ENCODE measurements at places on chromosomes 1 and 21. TPM values are rescaled to one million over a fixed set of nuclear protein-coding genes. Genes with fewer than 3 reads are reported as not detected.

GRCh38 chr1:25527946-25528595 is 15.3 kb upstream of the LDLRAP1 start:
- no peak for DNase-seq

DNA sequence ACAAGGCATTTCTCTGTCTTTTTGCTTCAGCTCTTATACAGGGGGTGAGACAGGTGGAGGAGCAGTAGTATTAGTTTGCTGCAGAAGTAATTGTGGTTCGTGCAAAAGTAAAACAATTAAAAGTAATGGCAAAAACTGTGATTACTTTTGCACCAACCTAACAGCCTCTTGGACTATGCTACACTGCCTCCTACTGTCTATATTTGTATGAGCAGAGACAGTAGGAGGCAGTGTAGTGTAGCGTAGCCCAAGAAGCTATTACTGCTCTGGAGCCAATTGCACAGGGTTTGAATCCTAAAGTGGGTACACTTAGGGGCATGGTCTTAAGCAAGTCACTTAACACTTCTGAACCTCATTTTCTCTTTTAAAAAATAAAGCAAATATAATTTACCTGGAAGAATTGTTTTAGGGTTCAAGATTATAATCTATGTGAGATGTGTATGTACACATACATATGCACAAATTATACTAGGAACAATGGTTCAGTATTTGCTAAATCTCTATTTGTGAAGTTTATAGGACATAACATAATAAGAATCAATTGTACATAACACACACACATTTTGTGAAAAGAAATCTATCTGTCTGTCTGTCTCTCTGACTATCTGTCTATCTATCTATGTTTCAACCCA is 103.8 kb downstream of the BRINP3 start:
- no peak for DNase-seq

TRIM46 gene
- total RNA-seq, result 0.39 TPM

DNA sequence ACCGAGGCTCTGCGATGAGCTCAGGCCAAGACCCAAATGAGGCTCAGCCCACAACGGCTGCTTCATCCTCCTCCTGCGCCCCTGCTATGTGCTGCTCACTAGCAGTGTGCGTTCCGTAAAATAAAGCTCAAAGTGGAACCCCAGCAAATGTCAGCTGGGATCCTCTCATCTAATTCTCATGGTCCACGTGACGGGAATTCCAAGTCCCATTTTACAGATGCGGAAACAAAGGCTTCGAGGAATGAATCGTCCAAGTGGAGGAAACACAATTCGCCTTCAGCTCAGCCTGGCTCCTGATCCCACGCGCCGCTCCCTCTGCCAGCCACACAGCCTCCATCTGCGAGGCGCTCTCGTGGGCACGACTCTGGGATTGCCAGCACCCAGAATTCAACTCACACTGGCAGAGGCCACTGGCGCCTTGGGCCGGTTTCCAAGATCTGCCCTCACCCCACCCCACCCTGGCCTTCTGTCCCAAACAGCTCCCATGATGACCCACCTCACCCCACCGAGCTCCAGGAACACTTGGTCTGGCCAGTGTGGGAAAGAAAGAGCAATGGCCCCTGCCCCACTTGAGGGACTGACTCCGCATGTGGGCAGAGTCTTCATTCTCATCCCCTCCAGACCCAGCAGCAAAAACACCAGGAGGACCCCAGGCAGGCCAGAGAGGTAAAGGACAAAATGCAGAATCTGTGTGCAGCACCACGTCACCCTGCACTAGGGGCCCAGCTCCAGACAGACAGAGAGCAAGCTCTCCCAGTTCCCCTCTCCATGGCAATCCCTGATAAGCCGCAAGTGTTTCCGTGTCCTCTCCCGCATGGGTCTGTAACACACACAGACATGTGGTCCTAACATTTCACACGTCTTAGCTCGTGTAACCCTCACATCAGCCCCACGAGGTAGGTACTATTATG is 10.5 kb downstream of the CASZ1 start:
- no peak for DNase-seq

- DNase-seq, result no peak
Observed at GRCh38 chr1:115958866-115959265, 17.4 kb upstream of the SLC22A15 start.

ERICH3 gene
- total RNA-seq, result 0.14 TPM

Measured in mucosa of descending colon (tissue), 3 donors.